ENCODE measurements at places on chromosomes 1 and 21.

DNA sequence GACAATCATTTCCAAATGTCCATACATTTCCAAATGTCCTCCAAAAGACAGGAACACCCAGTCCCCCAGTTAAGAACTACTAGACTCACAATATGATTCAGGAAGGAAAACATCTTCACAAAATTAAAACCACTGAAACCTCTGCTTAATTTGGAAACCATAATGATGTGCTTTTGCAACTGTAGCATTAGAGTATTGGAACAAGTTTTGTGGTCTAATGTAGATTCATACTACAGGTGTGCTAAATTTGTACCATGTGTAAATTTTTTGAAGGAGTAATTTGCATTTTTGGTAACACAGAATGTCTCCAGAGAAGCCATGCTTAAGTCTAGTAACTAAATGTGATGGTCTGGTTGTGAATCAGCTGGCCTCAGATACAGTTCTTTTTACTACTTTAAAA, 129.6 kb downstream of the DPYD start:
- DNase-seq, result no peak

DNA sequence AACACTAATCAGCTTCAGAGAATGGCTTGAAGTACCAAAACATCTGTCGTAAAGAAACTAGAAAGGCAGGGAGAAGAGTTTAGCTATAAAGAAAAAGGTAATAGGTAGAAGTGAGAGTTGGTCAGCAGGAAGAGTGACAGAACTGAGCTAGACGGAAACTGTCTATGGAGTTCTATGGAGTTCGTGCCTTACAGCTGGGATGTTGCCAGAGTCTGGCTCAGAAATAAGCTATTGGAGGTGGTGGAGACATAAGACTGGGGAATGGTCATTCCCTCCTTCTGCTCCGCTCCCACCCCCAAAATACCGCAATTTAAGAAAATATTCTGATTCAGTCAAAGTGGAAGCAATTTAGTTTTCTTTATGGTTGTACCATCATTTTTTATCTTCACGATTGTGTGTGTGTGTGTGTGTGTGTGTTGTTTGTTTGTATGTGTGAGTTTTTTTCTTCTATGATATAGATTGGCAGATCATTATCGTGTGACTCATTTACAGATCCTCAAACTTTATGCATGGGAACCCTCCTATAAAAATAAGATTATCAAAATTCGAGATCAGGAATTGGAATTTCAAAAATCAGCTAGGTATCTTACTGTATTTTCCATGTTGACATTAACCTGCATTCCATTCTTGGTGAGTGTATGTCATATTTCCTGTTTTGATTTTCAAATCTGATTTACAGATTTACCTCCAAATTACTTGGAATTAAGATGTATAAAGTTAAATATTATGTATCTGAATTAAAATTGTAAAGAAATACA, 79.0 kb downstream of the HSPA13 start:
- no peak for DNase-seq

GRCh38 chr1:43270421-43271095, 775 bp downstream of the TMEM125 start:
- DNase-seq, result no peak

GRCh38 chr1:241074507-241074906, 282.5 kb downstream of the RGS7 start:
- DNase-seq, result no peak

GRCh38 chr1:156560585-156561163, 11.7 kb downstream of the IQGAP3 start:
- DNase-seq, result no peak
